HepG2 (cell line): ENCODE measurements at places on chromosomes 13 and 19.

- no peak for DNase-seq
Measured at GRCh38 chr13:32737111-32737571, 150.9 kb downstream of the PDS5B start.

GRCh38 chr19:34508540-34508939 is 27.0 kb downstream of the WTIP start:
- no peak for DNase-seq

DNA sequence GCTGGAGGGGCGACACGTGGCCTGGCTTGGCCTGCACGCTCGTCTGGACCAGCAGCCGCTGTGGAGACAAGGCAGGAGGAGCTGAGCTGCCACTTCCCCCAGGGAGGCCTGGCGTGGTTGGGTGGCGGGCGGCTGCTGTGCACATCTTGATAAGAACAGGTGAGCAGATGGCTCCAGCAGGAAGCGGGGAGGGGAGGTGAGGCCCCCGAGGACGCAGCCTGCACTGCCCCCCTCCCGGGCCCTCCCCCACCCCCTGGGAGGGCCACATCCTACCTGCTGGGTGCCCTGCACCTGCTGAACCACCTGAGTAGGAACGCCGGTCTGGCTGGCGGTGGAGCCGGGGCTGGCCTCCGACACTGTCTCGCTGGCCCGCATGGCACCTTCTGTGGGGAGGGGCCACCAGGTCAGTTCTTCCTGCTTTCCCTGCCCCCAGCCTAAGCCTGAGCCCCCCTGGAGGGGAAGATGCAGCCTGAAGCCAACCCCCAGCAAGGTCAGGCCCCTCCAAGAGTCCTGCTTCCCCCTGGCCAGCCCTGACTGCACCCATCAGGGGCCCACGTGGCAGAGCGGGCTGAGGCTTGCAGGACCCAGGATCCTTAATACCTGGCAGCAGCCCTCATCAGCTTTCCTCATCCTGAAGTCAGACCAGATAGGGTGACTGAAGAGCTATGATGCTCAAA is 22.8 kb downstream of the RFX1 start:
- no peak for DNase-seq

GRCh38 chr13:51932231-51932630 is 70.5 kb downstream of the CCDC70 start:
- DNase-seq, result no peak

DNA sequence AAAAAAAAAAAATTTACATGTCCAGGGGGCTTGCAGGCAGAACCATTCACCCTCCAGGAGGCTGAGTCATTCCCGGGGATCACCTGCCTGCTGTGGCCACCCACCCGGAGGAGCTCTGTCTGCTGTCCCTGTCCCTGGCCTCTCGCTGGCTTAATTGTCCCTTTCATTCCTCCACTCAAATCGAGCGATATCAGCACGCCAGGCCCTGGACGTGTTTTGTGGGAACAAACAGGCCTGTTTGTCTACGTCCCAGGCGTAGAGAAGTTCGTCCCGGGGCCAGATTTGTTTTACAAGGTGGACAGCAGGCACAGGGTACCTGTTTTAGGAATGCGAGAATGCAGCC is 21.2 kb downstream of the SULT2B1 start:
- peak; percentile 34 for DNase-seq

GRCh38 chr19:35458731-35459391 is 10.8 kb downstream of the FFAR2 start:
- peak; percentile 92 for DNase-seq
